ENCODE measurements at places on chromosomes 3 and 15.

DNA sequence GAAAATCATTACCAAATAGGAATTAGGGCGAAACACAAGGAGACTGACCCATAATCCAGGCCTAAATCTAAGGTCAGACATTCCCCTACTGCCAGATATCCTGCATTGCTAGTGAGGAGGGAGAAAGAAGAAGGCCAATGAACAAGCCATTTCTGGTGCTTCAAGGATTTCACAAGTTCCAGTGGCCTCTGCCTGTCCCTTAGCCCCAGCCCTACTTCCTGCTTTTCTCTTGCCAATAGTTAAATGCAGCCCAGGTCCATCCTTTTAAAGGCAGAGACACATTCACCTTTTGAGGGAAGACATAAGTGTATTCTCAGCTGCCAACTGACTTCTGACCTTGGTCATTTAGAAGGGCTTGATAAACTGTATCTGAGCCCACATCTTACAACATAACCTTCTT, 135.8 kb downstream of the ZNF621 start:
- no peak for DNase-seq

- DNase-seq: no peak
Observed at GRCh38 chr15:94346282-94346681, 114.9 kb downstream of the MCTP2 start.

DNA sequence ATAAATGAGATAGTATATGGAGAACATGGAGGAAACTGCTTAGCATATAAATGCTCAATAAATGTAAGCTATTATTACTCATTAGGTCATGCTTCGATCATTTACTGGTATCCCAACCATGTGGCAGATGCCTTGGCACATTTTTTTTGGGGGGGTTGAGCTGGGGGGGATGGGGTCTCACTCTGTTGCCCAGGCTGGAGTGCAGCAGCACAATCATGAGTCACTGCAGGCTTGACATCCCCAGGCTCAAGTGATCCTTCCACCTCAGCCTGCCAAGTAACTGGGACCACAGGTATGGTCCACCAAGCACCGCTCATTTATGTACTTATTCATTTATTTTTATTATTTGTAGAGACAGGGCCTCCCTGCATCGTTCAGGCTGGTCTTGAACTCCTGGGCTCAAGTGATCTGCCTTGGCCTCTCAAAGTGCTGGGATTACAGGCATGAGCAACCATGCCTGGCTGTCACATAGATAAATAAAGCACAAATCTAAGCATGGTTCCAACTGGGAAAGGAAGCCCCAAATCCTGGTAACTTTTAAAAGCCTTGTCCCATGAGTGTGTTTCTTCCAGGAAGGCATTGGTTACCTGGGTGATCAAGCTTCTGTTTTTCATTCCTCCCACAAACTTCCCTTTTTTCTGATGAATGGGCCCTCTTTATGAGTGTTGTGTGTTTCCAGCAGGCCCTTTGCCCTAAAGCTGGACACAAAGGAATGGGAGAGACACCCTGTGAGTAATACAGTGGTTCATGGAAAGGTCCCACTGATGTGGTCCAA, 147.4 kb upstream of the UMPS start:
- DNase-seq: no peak

- no peak for DNase-seq
Observed at GRCh38 chr15:61831505-61831921, 228.7 kb downstream of the VPS13C start.

- no peak for DNase-seq
Observed at GRCh38 chr3:72386327-72387000, 461.8 kb downstream of the SHQ1 start.

- DNase-seq: no peak
Observed at GRCh38 chr15:81492331-81492968, 118.4 kb upstream of the TMC3 start.

- DNase-seq: no peak
Observed at GRCh38 chr3:134334231-134334900, 39.9 kb downstream of the AMOTL2 start.

DNA sequence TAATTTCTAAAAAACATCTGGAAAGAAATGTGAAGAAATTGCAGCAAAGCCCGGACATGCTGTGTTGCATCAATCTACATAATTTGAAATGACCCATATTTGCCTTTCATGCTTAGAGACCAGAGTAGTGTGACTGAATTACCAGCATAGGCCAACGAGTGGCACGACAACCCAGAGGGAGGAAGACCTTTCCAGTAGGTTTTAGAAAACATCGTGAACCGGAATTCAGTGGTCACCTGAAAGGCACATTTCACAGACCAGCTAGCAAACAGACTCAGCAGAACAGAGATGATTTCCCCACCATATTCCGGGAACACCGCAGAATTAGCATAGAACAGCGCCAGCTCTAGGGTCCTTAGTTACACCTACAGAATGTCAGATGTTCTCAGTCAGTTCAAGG, 620.0 kb upstream of the ZNF385D start:
- no peak for DNase-seq

- DNase-seq: peak; percentile 68
Observed at GRCh38 chr3:168047190-168047795, 48.4 kb downstream of the GOLIM4 start.

DNA sequence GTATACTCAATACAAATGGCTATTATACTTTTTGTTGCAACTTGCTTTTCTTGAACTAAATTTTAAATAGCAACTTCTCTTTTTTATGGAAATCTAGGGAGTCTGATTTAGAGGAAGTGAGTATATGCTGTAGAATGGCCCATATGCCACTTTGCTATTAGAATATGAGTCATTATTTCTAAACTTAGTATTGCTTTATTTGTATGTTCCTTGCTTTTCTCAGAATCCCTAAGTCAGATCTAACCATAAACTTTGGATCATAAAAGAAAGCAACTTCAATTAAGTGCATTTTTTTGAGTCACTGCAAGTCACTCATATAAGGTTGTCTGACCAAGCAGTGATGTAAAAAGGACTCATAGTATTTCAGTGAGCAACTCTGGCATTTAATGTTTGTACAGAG, 17.5 kb upstream of the SPTSSB start:
- DNase-seq: no peak

- DNase-seq: no peak
Observed at GRCh38 chr3:147195887-147196286, 210.5 kb downstream of the ZIC4 start.

GRCh38 chr3:151537726-151538125, 76.9 kb upstream of the IGSF10 start:
- DNase-seq: peak; percentile 63

DNA sequence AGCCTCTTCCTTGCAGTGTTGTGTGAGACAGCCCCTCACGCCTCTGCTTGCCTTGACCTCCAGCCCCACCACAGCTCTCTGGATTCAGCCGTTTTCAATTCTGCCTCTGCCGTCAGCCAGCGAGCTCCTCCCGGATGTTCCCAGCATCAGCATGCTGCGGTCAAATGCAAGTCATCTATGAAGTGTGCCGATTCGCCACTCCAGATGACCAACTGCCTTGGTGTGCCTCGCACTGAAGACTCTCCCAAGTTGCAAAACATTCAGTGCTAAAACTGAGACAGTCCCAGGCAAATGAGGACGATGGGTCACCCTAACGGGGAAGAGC, 30.6 kb upstream of the RASA2 start:
- DNase-seq: peak; percentile 83

- no peak for DNase-seq
Observed at GRCh38 chr3:124851136-124851535, 36.0 kb downstream of the ITGB5 start.

GRCh38 chr15:100295939-100296565, 45.7 kb downstream of the ADAMTS17 start:
- no peak for DNase-seq

Data from fibroblast of skin of left quadriceps (primary cell).